ENCODE measurements at places on chromosomes 7 and 10.

- peaks cover 3% of the 10 kb centered on the region for H3K27me3 ChIP-seq
- no peak for DNase-seq
- H3K27ac ChIP-seq = no peak overlapping the region
- H3K4me1 ChIP-seq = no peaks in the 10 kb centered on the region
Observed at GRCh38 chr10:121134711-121135110, 283.5 kb downstream of the WDR11 start.

GRCh38 chr7:45957721-45958120 lies 36.6 kb upstream of the IGFBP3 start:
- no peaks in the 10 kb centered on the region for H3K36me3 ChIP-seq
- H3K27ac ChIP-seq = no peak overlapping the region
- H3K4me1 ChIP-seq = no peaks in the 10 kb centered on the region
- no peak overlapping the region for H3K4me3 ChIP-seq
- no peak for DNase-seq

DNA sequence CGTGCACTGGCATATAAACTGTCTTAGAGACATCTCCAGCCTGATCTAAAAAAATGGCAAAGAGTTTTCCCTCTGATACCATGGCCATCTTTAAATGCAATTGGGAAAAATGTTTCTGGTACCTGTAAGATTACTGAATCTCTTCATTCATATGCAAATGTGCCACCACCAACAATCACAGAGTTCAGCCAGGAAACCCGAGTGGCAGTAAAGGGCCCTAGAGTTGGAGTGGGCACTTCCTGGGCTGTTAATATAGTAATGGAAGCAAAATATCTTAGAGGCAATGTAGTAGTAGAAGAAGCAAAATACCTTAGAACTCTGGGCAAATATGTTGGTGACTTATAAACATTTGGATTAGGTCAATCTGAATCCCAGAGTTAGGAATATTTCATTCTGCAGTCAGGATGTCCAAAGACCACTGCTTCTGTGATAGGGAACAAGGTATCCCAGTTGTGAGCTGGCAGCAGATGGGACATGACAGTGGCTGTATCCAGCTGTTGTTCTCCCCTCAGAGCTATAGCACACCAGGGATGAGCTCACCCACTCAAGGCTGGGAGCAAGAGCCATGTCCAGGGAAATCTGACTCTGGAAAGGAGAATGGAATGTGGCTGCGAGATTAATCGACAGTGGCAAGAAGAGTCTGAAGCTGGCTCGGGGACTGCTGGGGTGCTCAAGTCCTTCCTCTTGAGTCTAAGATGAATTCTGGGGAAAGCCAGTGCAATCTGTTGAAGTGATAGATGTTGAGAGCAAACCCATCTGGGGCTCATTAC lies 332.1 kb downstream of the PHTF2 start:
- no peaks in the 10 kb centered on the region for H3K36me3 ChIP-seq
- no peaks in the 10 kb centered on the region for H3K27me3 ChIP-seq
- no peak overlapping the region for H3K27ac ChIP-seq

DNA sequence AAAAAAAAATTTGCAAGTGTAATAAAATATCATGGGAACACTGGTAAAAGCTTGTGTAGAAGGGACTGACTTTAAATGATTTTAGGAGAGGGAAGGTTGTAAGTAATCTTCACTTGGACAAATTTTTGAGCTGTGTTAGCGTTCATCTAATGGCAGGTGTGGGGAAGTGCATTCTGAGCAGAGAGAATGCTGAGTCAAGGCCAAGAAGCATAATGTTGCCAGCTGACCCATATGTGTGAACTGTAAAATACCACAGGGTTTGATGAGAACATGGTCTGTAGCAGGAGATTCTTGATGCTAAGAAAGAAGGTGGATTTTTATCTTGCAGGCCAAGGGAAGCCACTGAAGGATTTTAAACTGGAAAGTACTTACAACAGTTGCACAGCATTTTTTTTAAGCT lies 98.2 kb upstream of the ZNF32 start:
- H3K4me1 ChIP-seq = no peaks in the 10 kb centered on the region
- no peaks in the 10 kb centered on the region for H3K27me3 ChIP-seq
- H3K36me3 ChIP-seq = no peaks in the 10 kb centered on the region
- no peak overlapping the region for H3K27ac ChIP-seq
- no peak overlapping the region for H3K4me3 ChIP-seq
